ENCODE measurements at places on chromosomes 11 and 22. TPM values are rescaled to one million over a fixed set of nuclear protein-coding genes. Genes with fewer than 3 reads are reported as not detected.
A peak's percentile ranks its signal among the peaks of the same experiment; 100 is the strongest.

TRMT112 gene
- total RNA-seq, result 139 TPM

OR10A2 gene
- not detected for total RNA-seq

P2RX3 gene
- total RNA-seq, result not detected

RRM1 gene
- 22.5 TPM for total RNA-seq

RRP7A gene
- 36.0 TPM for total RNA-seq

PRRG4 gene
- total RNA-seq, result 2.0 TPM

OTOG gene
- not detected for total RNA-seq

GP1BB gene
- not detected for total RNA-seq

DNA sequence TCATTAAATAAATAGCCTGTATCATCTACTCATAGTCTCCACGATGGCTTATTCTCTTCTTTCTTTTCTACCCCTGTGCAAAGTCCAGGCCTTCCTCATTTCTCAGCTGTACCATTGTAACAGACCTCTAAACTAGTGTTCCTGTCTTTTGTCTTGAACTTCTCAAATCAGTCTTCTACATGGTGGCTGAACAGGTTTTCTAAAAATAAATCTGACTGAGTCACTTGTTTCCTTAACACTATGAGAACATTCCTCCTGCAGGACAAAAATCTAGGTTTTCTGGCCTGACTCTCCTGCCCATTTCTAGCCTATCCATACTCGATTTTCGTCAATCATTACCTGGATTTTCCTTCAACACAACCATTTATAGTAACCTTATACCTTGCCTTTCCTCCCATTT lies 1080.8 kb upstream of the TENM4 start:
- H3K4me1 ChIP-seq, result peaks cover 3% of the 10 kb centered on the region
- H3K36me3 ChIP-seq, result no peaks in the 10 kb centered on the region
- H3K27ac ChIP-seq, result no peak overlapping the region
- no peak overlapping the region for H3K4me3 ChIP-seq
- DNase-seq, result no peak

DNA sequence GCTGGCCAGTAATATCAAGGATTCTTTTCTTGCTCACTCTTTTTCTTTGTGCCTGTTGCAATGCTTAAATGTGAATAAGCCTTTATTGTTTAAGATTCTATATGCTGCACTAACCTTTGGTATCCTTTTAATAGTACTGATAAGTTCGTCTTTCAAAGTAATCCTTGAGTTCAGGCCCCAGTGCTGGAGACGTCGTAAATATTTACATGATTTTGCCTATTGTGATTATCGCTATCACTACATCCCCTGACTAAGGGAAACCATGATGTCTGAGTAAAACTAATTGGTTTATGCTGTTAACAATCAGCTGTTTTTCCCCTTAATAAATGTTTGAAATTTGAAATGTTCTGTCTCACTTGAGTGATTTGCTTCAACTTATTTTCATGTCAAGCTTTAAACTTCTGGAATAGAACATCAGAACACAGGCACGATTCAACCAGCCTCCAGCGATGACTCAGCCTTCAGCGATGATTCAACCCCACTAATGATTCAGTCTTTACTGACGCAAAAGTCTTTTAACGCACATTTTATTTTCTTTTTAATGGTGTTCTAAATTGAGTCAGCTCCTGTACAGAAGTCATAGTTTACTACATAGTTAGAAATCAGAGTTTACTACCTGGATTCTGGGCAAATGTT lies 3.9 kb downstream of the HTATIP2 start:
- H3K4me1 ChIP-seq, result peaks cover 5% of the 10 kb centered on the region
- no peak overlapping the region for H3K4me3 ChIP-seq
- no peaks in the 10 kb centered on the region for H3K27me3 ChIP-seq
- DNase-seq, result peak; percentile 66

- no peaks in the 10 kb centered on the region for H3K27me3 ChIP-seq
- no peaks in the 10 kb centered on the region for H3K4me1 ChIP-seq
- H3K4me3 ChIP-seq, result no peak overlapping the region
- peaks cover 3% of the 10 kb centered on the region for H3K36me3 ChIP-seq
- no peak for DNase-seq
Observed at GRCh38 chr11:118633979-118634378, 26.6 kb downstream of the PHLDB1 start.

GRCh38 chr11:112836256-112836602 lies 125.0 kb upstream of the NCAM1 start:
- H3K4me3 ChIP-seq, result no peak overlapping the region
- H3K36me3 ChIP-seq, result no peaks in the 10 kb centered on the region
- no peak for DNase-seq

DNA sequence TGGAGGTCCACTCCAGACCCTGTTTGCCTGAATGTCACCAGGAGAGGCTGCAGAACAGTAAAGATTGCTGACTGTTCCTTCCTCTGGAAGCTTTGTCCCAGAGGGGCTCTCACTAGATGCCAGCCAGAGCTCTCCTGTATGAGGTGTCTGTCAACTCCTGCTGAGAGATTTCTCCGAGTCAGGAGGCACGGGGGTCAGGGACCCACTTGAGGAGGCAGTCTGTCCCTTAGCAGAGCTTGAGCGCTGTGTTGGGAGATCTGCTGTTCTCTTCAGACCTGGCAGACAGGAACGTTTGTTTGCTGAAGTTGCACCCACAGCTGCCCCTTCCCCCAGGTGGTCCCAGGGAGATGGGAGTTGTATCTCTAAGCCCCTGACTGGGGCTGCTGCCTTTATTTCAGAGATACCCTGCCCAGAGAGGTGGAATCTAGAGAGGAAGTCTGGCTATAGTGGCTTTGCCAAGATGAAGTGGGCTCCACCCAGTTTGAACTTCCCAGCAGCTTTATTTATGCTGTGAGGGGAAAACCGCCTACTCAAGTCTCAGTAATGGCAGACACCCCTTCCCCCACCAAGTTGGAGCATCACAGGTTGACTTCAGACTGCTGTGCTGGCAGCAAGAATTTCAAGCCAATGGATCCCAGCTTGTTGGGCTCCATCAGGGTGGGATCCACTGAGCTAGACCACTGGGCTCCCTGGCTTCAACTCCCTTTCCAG lies 99.4 kb downstream of the PDE3B start:
- no peak for DNase-seq
- no peaks in the 10 kb centered on the region for H3K27me3 ChIP-seq
- no peaks in the 10 kb centered on the region for H3K36me3 ChIP-seq
- no peak overlapping the region for H3K4me3 ChIP-seq

DNA sequence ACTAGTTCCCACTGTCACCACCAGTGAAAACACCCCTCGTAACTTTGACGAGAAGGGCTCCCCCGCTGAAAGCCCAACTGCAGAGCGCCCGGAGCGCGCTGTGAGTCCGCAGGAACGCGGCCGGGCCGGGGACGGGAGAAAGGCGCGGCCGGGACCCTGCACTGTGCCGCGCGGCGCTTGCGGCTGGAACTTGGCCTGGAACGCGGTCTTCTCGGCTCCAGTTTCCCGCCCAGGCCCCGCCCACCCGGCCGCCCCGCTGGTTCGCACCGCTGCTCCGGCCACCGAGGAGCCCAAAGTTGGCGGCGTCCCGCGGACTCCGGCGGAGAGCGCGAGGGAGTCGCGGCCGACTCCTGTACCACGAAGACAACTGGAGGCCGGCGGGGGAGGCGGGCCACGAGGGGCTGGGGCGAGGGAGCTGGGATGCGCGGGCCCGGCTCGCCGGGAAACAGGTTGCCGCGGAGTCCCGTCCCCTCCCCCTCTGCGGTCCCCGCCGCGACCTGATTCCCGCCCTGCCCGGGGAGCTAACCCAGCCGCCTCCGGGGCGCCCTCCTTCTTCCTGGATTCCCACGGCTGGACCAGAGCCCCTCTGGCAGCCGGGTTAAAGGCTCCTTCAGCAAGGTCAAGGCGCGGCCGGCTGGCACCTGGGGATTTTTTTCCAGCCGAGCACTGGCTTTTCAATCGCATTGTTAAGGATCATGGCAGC lies 3.4 kb downstream of the TENM4 start:
- no peaks in the 10 kb centered on the region for H3K36me3 ChIP-seq
- no peaks in the 10 kb centered on the region for H3K4me1 ChIP-seq
- peak overlapping the region; percentile 42 for H3K4me3 ChIP-seq
- DNase-seq, result peak; percentile 81
- peak overlapping the region; percentile 58 for H3K27ac ChIP-seq
- no peaks in the 10 kb centered on the region for H3K27me3 ChIP-seq

DNA sequence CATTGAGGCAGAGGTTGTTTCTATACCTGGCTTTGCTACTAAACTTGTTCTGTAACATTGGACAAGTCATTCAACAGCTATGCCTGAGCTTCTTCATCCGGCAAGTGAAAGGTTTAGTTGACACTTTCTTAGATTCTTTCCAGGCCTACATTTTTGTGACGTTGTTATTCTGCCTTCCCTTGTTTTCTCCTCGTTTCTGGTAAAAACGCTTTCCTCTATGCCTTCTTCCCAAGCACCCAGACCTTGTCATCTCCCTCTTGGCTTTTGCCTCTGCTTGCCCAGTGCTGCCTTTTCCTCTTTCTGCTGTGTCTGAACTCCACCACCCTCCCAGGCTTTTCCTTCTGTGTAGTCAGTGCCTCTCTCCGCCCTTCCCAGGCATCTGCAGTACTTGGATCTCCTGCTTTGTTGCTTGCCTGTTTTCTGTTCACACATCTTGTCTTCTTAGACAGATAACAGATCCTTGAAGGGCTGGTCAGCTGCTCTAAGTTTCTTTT lies 1.4 kb upstream of the AMOTL1 start:
- no peak overlapping the region for H3K4me3 ChIP-seq
- H3K27me3 ChIP-seq, result no peaks in the 10 kb centered on the region
- DNase-seq, result no peak
- H3K27ac ChIP-seq, result no peak overlapping the region
- H3K36me3 ChIP-seq, result no peaks in the 10 kb centered on the region
- no peaks in the 10 kb centered on the region for H3K4me1 ChIP-seq

DNA sequence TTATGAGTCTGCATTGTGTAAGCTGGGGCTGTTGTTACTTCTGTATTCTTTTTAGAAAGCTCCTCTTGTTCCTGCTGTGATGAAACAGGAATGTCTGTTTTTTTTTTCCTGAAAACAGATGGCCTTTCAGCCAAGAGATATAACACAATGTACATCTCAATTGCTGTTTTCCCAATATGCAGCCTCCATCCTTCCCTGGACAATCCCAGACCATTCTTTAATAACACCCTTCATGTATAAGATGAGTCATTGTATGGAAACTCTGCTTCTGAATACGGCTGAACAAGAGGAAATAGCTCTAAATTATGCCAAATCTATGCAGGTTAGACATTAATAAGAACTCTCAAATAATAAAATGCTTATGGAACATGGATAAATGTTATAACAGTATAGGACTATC lies 60.2 kb upstream of the LRRC4C start:
- no peaks in the 10 kb centered on the region for H3K4me1 ChIP-seq
- no peak overlapping the region for H3K4me3 ChIP-seq
- DNase-seq, result no peak
- no peak overlapping the region for H3K27ac ChIP-seq

GRCh38 chr22:37207981-37208380 lies 4.3 kb downstream of the SSTR3 start:
- H3K36me3 ChIP-seq, result no peaks in the 10 kb centered on the region
- H3K27ac ChIP-seq, result no peak overlapping the region
- no peaks in the 10 kb centered on the region for H3K27me3 ChIP-seq
- no peaks in the 10 kb centered on the region for H3K4me1 ChIP-seq
- H3K4me3 ChIP-seq, result no peak overlapping the region

- no peak overlapping the region for H3K4me3 ChIP-seq
- DNase-seq, result no peak
- H3K27ac ChIP-seq, result no peak overlapping the region
Observed at GRCh38 chr11:120744016-120744994, 232.8 kb downstream of the GRIK4 start.

DNA sequence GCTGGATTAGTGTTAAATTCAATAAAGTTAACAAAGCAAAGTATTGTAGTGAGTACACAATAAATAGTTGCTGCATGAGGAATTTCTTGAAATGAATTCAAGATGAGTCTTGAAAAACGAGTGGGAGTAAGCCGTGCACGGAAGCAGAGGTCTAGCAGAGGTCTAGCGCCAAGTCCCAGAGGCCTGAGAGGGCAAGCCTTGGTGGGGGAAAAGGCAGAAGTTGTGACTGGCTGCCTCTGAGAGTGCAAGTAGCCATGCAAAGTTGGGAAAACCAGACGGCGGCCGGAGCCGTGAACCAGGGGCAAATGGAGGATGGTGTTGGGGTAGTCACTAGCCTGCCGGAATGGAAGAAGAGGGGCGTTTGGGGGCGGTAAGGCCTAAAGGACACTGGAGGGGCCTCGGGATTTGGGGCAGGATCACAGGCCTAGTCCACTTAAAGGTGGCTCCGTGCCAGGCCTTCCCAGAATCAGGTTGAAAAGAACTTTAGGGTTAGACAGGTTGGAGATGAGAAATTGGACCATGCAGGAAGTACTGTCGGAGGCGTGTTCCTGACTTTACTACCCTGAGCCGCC lies 379 bp upstream of the SLC3A2 start:
- peak overlapping the region; percentile 20 for H3K27ac ChIP-seq
- peaks cover 5% of the 10 kb centered on the region for H3K36me3 ChIP-seq
- H3K27me3 ChIP-seq, result no peaks in the 10 kb centered on the region
- peak overlapping the region; percentile 53 for H3K4me3 ChIP-seq

DNA sequence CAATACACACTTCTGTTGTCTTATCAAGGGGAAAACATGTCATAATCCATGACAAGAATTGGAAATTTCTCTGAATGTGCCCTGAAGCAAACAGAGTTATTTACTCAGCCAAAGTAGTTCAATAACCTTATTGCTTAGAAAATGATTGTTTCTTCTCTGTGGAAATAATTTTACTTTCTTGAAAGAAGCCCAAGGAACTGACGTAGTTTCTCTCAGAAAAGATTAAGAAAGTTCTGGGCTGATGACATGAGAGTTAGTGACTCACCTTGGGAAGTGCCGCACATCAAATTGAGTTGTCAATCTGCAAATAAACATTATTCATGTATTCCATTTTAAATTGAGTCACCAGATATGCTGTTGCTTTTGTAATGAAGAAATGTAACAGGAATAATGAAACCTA lies 418.6 kb upstream of the LRRC4C start:
- DNase-seq, result no peak
- H3K27me3 ChIP-seq, result peaks cover 3% of the 10 kb centered on the region
- H3K27ac ChIP-seq, result no peak overlapping the region
- H3K4me1 ChIP-seq, result no peaks in the 10 kb centered on the region
- H3K36me3 ChIP-seq, result no peaks in the 10 kb centered on the region

GRCh38 chr22:43228330-43228729 lies 41.4 kb upstream of the TTLL12 start:
- H3K4me1 ChIP-seq, result no peaks in the 10 kb centered on the region
- H3K36me3 ChIP-seq, result no peaks in the 10 kb centered on the region
- H3K4me3 ChIP-seq, result no peak overlapping the region
- H3K27ac ChIP-seq, result no peak overlapping the region

DNA sequence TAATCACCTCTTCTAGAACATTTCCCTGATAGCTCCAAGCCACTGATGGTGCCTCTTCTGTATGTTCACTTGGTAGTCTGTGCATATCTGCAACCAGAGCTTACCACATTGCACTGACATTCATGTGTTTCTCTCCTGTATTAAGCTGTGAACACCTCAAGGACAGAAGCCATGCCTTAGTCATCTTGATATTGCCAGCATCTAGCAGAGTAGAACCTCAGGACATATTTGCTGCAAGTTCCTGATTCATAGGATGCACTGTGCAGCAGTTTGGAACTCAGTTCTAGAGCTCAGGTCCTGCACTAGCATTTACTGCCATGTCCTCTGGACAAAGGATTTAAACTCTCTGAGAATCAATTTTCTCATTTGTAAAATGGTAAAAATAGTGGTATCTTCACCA lies 722.4 kb upstream of the ANO5 start:
- no peak overlapping the region for H3K27ac ChIP-seq
- H3K4me3 ChIP-seq, result no peak overlapping the region
- H3K4me1 ChIP-seq, result no peaks in the 10 kb centered on the region

- H3K27me3 ChIP-seq, result no peaks in the 10 kb centered on the region
- H3K4me1 ChIP-seq, result no peaks in the 10 kb centered on the region
- DNase-seq, result peak; percentile 88
- no peak within 1 kb of the TSS for H3K27ac ChIP-seq
- H3K36me3 ChIP-seq, result no peaks in the 10 kb centered on the region
- H3K4me3 ChIP-seq, result peak within 1 kb of the TSS; percentile 30
Observed at GRCh38 chr22:23772649-23773473, at the start of gene MMP11. Gene MMP11 (plus strand): TSS chr22:23772849. CDS start chr22:23772871, 22 bp downstream.

Measured in aorta (tissue), 5 donors.